Lung (tissue), 17 donors: ENCODE measurements at places on chromosomes 7 and 10. TPM values are rescaled to one million over a fixed set of nuclear protein-coding genes. Genes with fewer than 3 reads are reported as not detected.

Gene FKBP6
- polyA plus RNA-seq: 0.08 TPM

Gene AQP1
- 267 TPM for polyA plus RNA-seq

Gene IRF5
- polyA plus RNA-seq: 26.2 TPM

Gene CXCL12
- 31.5 TPM for polyA plus RNA-seq

Gene TFPI2
- 11.8 TPM for polyA plus RNA-seq

Gene GPR158
- polyA plus RNA-seq: 0.02 TPM

Gene LANCL2
- 6.3 TPM for polyA plus RNA-seq

GRCh38 chr7:69803699-69804516 is 205.6 kb downstream of the AUTS2 start:
- H3K4me1 ChIP-seq: peaks cover 8% of the 10 kb centered on the region
- H3K27me3 ChIP-seq: no peaks in the 10 kb centered on the region
- no peak for DNase-seq
- no peak overlapping the region for H3K4me3 ChIP-seq
- no peaks in the 10 kb centered on the region for H3K36me3 ChIP-seq

- no peak overlapping the region for H3K4me3 ChIP-seq
- no peak overlapping the region for H3K27ac ChIP-seq
- H3K36me3 ChIP-seq: no peaks in the 10 kb centered on the region
- H3K4me1 ChIP-seq: no peaks in the 10 kb centered on the region
- DNase-seq: no peak
- H3K27me3 ChIP-seq: no peaks in the 10 kb centered on the region
Observed at GRCh38 chr7:40802497-40802896, 667.7 kb downstream of the SUGCT start.

DNA sequence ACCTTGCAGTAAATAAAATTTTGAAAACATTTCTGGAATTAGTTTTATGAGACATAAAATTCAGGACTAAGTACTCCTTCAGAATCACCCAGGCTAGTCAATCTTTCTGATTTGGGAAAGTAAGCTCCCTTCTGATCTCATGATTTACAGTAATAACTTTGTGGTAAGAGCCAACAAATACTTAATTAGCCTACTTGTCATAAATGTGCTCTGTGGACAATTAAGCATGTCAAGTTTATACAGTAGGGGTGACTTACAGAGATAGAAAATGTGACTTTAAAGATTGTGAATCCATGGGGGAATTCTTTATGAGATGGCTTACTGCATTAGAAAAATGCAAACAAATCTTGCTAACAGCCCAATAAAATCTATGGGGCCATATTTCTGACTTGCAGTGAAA is 616.9 kb upstream of the GHITM start:
- H3K36me3 ChIP-seq: no peaks in the 10 kb centered on the region
- no peak for DNase-seq
- no peak overlapping the region for H3K4me3 ChIP-seq

DNA sequence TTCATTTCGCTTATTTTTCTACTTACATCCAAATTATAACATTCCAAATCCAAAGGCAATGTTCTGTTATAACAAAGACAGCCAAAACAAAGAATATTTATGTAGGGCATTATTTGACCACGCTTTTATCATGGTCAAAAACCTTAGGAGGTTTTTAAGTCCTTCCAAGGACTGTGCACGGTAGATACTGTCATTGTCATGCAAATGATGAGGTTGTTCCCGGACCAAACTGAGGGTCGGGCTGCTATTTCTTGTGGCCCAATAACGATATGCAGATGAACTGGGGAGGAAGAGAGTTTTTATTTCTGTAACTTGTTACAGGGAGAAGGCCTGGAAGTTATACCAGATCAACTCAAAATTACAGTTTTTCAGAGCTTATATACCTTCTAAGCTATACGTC is 56.6 kb upstream of the STEAP4 start:
- no peaks in the 10 kb centered on the region for H3K4me1 ChIP-seq
- H3K4me3 ChIP-seq: no peak overlapping the region
- H3K36me3 ChIP-seq: no peaks in the 10 kb centered on the region
- no peaks in the 10 kb centered on the region for H3K27me3 ChIP-seq
- no peak overlapping the region for H3K27ac ChIP-seq

DNA sequence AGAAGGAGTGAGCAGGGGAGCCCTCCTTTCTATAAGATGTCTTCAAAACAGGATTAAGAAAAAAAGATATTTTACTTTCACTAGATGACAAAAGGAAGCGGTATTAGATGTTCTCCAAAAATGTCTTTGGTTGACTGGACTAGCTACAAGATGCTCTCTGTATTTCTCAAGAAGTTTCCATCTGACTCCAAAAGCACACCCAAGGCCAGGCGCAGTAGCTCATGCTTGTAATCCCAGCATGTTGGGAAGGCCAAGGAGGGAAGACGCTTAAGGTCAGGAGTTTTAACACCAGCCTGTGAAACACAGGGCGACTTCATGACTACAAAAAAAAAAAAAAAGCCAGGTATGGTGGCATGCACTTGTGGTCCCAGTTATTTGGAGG is 84.5 kb downstream of the PIP4K2A start:
- H3K4me3 ChIP-seq: no peak overlapping the region
- H3K27ac ChIP-seq: no peak overlapping the region
- no peaks in the 10 kb centered on the region for H3K36me3 ChIP-seq
- no peak for DNase-seq

DNA sequence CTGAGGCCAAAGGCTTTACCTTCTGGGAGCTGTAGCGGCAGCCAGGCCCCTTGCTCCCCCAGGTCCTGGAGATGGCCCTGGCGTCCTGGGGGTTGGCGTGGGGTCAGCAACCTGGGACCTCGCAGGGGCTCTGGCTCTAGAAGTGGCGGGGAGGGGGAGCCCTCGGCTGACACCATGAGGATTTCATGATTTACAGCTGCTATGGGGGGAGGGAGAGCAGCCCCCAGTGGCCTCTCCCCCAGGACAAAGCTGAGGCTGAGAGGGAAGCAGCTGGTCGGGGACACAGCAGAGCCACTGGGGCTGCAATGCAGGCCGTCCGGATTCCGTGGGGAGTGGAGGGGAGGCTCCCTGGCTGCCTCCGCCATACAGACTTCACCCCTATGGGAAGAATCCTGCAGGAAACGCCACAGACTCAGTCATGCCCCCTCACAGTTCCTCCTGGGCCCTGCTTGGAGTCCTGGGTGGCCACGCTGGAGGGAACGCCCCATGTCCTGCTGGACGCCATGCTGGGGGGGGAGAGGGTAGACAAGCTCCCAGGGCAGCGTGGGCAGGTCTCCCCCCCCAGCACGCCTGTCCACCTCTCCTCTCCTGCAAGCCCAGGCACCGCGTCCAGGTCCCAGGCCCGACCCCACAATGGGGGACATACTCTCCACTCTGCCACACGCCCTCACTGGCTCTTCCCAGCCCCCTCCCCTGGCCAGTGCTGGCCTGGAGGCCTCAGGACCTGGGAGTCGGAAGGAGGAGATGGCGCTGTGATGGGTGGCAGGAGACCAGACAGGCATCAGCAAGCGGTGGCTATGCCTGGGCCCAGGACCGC is 243.6 kb downstream of the ELFN1 start:
- DNase-seq: no peak
- no peaks in the 10 kb centered on the region for H3K36me3 ChIP-seq
- H3K27me3 ChIP-seq: no peaks in the 10 kb centered on the region
- H3K4me1 ChIP-seq: peaks cover 26% of the 10 kb centered on the region
- H3K27ac ChIP-seq: no peak overlapping the region

DNA sequence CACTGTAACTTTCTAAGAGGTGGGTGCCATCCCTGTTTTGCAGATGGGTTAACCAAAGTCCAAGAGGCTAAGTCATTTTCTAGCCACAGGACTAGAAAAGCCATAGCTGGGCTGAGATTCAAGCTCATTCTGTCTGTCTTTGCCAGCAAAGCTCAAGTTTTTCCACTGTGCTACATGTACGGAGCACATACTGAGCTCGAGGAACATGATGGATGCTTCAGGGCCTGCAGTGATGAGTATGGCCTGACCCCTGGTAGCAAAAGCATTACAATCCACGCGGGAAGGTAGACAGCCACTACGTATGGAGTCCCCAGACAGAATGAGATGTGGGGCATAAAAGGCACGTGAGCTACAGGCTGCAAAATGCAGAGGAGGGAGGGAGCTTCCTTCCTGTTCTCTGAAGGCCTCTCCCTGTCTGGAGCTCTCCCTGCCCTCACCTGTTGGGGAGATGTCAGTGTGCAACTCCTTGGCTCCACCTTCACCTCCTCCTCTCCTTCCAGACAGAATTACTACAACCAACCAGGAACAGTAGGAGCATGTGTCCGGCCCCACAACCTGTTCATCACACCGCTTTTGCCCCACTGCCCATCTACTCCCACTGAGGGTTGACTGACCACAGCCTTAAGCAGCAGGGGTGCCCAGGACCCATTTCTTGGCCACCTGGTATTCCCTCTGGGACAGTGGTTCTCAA is 16.4 kb downstream of the ITPRIP start:
- no peak for DNase-seq
- H3K4me3 ChIP-seq: no peak overlapping the region
- no peaks in the 10 kb centered on the region for H3K36me3 ChIP-seq
- peaks cover 72% of the 10 kb centered on the region for H3K4me1 ChIP-seq
- no peaks in the 10 kb centered on the region for H3K27me3 ChIP-seq
- peak overlapping the region; percentile 76 for H3K27ac ChIP-seq

DNA sequence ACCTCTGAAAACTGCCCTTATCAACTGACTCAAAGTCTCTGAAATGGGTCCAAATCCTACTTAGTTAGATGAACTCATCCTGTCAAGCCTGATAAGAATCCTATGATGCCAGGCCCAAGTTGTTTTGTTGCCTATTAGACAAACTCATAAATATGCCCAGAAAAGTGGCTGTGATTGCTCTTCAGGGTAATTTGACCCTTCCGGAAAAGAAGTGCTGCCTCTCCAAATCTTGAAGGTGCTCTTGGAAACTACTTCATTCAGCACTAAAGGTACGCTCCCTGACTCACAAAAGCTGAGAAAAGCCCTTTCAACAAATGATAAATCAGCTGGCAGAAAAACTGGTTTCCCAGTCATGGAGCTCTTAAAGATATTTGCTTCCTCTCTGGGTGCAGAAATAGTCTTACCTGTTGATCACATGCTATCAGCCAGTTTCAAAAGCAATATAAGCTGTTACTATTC is 6.7 kb downstream of the IFIT5 start:
- peaks cover 20% of the 10 kb centered on the region for H3K36me3 ChIP-seq
- no peaks in the 10 kb centered on the region for H3K27me3 ChIP-seq
- DNase-seq: peak; percentile 61
- no peak overlapping the region for H3K27ac ChIP-seq
- H3K4me3 ChIP-seq: no peak overlapping the region
